Stimulated activated CD4-positive, alpha-beta T cell treated with anti-CD3 and anti-CD28 coated beads, Interleukin-15, amount 100 ng/mL, for 1 hour (primary cell): ENCODE measurements at places on chromosomes 2 and 18.

- DNase-seq: no peak
Measured at GRCh38 chr2:218368621-218369153, 12.0 kb downstream of the CATIP start.

- no peak for DNase-seq
Measured at GRCh38 chr2:18651842-18652774, 62.7 kb upstream of the NT5C1B start.

GRCh38 chr18:79544386-79544963, 135.1 kb upstream of the CTDP1 start:
- no peak for DNase-seq

DNA sequence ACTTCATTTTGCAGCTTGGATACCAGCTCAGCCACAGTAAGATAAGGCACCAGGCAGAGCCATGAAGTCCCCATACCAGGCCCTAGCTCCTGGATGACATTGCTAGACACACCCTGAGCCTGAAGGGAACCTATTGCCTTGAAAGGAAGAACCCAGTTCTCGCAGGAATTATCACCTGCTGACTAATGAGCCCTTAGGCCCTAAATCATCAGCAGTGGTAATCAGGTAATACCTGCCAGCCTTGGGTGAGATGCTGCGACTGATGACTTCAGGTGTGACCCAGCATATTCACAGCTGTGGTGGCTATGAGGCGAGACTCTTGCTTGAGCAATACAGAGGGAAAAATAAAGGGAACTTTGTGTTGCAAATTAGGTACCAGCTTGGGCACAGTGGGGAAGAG, 24.9 kb downstream of the CLK1 start:
- no peak for DNase-seq

DNA sequence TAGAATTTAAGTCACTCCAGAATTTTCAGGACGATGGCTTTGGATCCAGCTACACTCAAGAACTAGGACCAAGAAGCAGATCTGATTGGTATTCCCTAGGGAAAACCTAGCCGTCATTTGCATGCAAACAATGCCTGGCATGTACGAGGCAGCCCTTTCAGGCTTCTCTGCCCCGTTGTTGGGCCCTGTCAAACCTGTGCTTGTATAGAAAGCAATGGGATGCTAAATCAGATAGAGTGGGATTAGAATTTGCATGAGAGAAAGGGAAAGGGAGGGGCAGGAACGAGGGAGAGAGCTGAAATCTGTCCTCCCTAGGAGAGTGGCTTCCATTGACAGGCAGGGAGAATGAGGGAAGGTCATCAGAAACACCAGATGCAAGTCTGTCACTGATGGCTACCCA, 28.6 kb downstream of the ARID5A start:
- DNase-seq: no peak

DNA sequence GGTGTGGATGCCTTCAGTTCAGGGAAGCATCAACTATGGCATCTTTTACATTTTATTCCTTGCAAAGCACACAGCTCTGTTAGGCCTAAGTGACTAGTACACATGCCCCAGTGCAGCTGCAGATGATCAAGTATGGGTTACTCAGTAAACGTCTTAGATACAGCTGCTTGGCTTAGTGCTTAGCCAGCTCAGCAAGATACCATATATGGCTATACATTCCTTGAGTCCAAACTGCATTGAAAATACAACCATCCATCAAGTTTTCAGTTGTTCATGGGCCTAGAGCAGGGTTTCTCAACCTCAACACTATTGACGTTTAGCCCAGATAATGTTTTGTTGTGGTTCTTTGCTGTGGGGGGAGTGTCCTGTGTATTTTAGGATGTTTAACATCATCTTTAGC, 769.9 kb downstream of the TSN start:
- DNase-seq: no peak

- no peak for DNase-seq
Measured at GRCh38 chr2:212066546-212066945, 472.1 kb downstream of the ERBB4 start.

GRCh38 chr2:9638532-9638931, 7.7 kb upstream of the YWHAQ start:
- no peak for DNase-seq

- no peak for DNase-seq
Measured at GRCh38 chr2:71347517-71347916, 15.9 kb downstream of the ZNF638 start.

DNA sequence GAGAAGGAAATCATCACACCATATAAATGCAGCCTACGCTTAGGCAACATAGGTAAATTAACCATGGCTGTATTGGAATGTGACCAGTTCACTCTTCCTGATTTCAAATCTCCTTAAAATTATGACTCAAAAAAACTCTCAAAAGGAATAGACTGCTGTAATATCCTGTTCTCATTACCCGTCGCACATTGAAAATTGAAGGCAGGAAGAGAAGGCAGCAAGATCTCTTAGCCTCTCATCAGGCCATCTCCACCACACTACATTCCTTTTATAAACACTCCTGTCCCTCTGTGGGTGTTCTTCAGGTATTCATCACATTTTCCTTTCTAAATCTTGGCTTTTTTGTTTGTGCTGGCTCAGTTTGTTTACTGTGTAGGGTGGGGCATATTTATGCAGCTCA, 83.2 kb downstream of the PPP1R1C start:
- DNase-seq: no peak

DNA sequence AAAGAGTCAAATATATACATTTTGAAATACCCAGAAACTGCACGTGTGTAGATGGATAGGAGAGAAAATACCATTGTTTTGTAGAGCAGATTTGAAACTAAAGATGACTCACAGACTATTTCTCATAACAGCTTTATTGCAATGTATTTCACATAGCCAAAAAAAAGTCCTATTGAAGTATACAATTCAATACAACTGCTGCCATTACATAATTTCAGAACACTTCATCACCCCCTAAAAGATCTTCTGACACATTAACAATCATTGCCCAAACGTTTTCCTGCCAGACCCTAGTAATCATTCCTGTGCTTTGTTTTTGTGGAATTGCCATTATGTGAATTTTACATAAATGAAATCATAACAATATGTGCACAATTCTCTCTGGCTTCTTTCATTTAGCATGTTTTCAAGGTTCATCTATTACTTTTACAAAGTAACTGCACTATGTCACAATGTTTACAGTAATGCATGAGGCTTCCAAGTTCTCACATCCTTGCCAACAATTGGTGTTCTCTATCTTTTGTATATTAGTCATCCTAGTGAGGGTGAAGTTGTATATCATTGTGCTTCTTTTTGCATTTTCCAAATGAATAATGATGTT, 378.6 kb upstream of the CWC22 start:
- DNase-seq: no peak

- no peak for DNase-seq
Measured at GRCh38 chr2:41204315-41204714, 752.4 kb upstream of the SLC8A1 start.

DNA sequence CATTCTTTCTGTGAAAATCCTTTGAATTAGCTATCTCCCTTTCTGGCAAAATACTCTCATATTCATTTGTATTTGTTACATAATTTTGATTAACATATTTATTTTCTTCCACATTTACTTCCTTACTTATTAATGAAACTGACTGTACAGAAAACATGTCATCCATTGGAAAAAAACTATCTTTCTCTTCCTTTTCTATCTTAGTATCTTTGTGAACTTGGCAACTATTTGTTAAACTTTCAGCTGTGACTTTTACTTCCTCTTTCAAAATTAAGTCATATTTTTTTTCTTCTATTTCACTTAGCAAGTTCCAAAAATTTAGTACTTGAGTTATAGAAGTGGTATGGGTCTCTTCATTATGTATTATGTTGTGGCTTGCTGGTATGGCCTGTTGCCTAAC, 2.6 kb downstream of the RAD51AP2 start:
- DNase-seq: no peak

- no peak for DNase-seq
Measured at GRCh38 chr2:44999540-44999939, 9.7 kb downstream of the SIX2 start.
